ENCODE measurements at places on chromosomes 13 and 19.

GRCh38 chr13:44906230-44906629 lies 83.0 kb downstream of the NUFIP1 start:
- no peak for DNase-seq

GRCh38 chr19:49340069-49340864 lies 5.1 kb downstream of the CD37 start:
- peak; percentile 98 for DNase-seq

GRCh38 chr19:1856698-1857603 lies 6.4 kb downstream of the KLF16 start:
- DNase-seq: peak; percentile 83

- no peak for DNase-seq
Observed at GRCh38 chr13:87052731-87053130, 618.4 kb upstream of the SLITRK5 start.

- DNase-seq: no peak
Observed at GRCh38 chr13:98386637-98387036, 190.3 kb downstream of the STK24 start.

GRCh38 chr19:30364866-30365800 lies 7.1 kb upstream of the ZNF536 start:
- DNase-seq: no peak

DNA sequence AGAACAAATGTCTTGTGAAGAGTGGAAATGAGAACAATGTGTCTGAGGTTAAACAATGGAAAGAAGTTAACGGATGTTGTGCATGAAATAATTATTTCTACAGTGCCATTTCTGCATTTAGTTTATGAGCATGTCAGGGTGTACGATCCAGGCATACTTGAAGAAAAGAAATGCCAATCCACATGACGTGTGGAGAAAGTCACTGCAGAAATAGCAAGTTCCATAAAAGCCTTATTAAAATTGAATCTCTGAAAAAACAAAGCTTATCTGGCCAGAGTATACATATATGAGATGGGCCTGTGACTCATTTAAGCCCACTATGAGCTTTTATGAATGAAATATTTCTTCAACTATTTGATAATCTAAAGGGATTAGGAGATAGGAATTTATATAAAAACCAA lies 426.1 kb downstream of the EFNB2 start:
- no peak for DNase-seq

DNA sequence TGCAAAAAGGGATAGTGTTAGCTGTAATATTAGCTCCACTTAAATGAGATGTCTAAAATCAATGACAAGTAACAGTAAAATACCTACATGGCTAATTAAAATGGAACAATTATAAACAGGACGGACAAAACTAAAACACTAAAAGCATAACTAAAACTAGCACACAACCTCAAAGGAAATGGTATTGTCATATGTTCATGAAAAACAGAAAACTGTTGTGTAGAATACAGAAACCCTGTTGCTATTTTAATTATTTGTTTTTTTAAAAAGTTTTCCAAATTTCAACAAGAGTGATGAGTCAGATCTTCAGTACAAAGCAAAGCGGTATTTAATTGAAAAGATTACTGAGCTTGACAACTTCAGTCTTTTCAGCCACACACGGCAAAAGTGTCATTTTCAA lies 4.2 kb downstream of the RCBTB2 start:
- no peak for DNase-seq

DNA sequence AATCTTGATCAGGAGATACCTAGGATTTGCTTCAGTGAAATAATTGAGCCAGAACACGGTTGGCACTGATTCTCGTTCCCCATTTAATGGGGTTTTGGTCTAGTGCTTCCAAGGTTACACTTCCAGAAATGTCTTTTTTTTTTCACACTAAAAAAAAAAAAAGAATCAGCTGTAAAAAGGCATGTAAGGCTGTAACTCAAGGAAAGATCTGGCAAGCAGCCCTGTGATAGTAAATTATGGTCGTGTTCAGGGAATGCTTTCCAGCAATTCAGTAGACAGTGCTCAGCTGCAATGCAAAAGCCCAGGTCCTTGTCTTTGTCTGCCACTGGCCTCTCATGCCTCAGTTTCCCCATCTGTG lies 27.2 kb upstream of the NDUFS7 start:
- no peak for DNase-seq

- no peak for DNase-seq
Observed at GRCh38 chr13:103908911-103909310, 842.7 kb upstream of the SLC10A2 start.

GRCh38 chr19:16618248-16618647 lies 9.8 kb downstream of the MED26 start:
- peak; percentile 58 for DNase-seq

DNA sequence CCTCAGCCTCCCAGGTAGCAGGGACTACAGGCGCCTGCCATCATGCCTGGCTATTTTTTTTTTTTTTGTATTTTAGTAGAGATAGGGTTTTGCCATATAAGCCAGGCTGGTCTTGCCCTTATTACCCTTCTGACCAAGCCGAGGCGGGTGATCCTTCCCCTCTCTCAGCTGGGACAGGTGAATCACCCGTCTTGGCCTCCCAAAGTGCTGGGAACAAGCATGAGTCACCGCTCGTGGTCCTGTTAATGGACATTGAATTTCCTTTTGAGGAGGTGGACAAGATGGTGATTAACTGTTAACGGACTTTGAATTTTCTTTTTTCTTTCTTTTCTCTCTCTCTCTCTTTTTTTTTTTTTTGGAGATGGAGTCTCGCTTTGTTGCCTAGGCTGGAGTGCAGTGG lies 10.6 kb downstream of the CD70 start:
- DNase-seq: no peak

DNA sequence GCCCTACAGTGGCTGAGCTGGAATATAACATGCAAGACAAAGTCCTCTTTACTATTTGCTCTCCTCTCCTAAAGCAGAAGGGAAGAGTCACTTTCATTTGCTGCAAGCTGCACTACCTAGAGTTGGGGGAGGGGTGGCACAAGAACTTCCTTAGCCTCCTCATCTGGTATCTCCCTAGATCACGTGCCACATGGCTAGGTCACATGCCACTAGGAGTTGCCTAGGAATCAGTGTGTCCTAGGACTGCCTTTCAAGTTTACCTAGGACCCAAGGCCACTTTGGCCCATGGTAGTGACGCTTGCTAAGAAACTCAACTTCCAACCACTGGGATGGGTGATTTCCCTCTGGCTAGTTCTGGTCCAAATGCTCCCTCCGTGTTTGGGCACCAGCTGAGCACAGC lies 625.2 kb downstream of the DIAPH3 start:
- DNase-seq: no peak

DNA sequence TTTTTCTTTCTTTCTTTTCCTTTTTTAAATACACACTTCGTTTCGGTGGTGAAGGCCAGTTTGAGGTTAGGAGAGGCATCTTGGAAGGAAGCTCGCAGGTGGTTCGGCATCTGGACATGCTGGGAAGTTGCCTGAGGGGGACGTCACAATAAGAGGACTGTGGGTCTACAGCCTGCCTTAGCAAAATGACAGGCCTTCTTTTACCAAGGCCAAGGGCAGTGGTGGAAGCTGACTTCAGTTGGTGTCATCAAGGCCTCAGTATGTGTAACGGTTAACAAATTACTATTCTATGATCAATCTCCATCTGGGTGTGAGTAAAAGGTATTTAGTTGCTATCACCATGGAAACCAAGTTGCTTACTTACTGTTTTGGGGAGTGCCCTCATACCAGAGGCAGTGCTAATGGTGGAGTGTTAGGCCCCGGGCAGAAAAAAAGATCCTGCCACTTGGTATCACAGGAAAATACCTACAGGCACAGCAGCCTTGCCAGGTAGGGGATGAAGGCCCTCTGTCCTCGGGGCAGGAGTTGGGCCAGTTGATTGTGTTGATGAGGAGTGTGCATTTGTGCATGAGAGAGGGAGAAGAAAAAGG lies 10.3 kb downstream of the ACTN4 start:
- DNase-seq: no peak

DNA sequence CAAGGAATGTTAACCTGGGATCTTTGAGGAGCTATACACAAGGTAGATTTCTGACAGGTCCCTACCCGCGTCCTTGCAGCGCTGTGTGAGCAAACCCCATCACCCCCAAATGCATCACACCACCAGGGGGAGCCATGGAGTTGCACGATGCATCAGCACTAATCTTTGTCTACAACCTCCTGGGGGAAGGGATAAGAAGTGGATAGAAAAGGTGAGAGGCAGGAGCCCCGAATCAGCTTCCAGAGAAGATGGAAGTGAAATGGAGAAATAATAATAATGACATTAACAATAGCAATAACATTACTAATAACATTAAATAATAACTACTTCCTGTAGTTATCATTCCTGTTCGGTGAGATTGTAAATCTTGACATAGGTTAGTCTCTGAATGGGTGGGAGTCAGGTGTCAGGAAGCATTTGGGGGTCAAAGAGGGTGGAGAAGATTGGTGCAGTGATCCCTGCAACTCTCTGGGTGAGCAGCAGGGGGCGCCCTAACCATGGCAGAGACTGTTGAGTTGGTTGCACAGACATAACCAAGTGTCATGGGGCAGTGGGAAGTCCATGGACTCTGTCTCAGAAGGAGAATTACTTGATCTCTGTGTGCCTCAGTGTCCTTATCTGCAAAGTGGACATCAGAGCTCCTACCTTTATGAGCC lies 16.5 kb downstream of the SIGLEC7 start:
- peak; percentile 73 for DNase-seq

- peak; percentile 47 for DNase-seq
Observed at GRCh38 chr19:28436320-28436719, 776.6 kb downstream of the UQCRFS1 start.

GRCh38 chr13:95243207-95243606 lies 58.0 kb downstream of the ABCC4 start:
- no peak for DNase-seq

- DNase-seq: no peak
Observed at GRCh38 chr19:11814700-11815035, 595 bp downstream of the ZNF440 start.

GRCh38 chr13:21917086-21918015 lies 246.5 kb downstream of the FGF9 start:
- DNase-seq: no peak

DNA sequence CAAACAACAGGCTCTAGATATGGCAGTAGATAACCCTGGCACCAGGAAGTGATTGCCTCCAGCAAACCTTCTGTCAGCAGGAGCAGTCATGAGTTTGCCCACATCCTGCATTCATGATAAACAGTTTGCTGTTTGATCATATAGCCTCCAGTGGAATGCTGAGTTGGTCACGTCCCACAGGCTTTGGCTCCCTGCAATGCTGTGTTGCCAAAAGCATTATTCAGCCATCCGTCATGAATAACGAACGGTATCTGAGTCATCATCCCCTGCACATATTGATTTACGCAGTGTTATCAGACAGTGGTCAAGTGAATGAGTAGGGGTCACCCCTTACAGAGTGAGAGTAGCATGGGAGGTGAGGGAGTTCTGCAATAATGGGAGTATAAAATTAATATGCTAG lies 21.9 kb upstream of the ZNF432 start:
- no peak for DNase-seq

GRCh38 chr13:23469951-23470421 lies 36.5 kb upstream of the SACS start:
- no peak for DNase-seq

- DNase-seq: no peak
Observed at GRCh38 chr13:109385242-109385560, 401.2 kb downstream of the IRS2 start.

GRCh38 chr13:30826911-30827577 lies 79.0 kb upstream of the MEDAG start:
- no peak for DNase-seq

GRCh38 chr13:43767341-43767931 lies 19.3 kb downstream of the ENOX1 start:
- no peak for DNase-seq

GRCh38 chr19:532561-533363 lies 1.2 kb downstream of the CDC34 start:
- peak; percentile 85 for DNase-seq

DNA sequence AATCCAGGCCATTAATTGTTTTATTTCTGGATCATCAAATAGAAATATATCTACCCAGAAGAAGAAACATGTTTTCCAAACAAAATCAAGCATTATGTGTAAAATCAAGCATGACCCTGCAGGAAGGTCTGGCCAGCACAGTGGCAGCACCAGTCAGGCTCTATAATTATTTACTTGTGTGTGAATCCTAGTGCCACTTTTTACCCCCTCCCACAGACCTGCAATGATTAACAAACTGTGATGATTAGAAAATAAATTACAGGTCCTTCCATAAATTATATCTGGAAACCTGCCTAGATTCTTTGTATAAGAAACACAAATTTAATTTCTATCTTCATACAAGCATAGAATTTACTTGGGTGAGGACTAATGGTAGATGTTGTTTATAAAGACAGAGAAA lies 186.1 kb downstream of the GPC6 start:
- no peak for DNase-seq

DNA sequence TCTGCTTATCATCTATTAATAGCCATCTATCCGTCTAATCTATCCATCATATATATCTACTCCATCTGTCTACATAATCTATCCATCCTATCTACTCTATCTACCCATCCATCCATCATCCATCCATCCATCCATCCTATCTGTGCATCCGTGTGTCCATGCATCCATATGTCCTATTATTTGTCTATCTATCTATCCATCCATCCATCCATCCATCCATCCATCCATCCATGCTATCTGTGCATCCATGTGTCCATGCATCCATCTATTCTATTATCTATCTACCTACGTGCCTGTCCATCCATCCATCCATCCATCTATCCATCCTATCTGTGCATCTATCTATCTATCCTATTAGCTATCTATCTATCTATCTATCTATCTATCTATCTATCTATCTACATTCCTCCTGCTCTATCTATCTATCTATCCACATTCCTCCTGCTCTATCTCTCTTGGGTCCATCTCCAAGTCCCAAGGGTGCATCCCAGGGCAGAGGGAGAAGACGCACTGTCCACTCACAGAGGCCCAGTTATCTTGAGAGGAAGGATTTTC lies 1.9 kb downstream of the CYP4F2 start:
- DNase-seq: no peak

DNA sequence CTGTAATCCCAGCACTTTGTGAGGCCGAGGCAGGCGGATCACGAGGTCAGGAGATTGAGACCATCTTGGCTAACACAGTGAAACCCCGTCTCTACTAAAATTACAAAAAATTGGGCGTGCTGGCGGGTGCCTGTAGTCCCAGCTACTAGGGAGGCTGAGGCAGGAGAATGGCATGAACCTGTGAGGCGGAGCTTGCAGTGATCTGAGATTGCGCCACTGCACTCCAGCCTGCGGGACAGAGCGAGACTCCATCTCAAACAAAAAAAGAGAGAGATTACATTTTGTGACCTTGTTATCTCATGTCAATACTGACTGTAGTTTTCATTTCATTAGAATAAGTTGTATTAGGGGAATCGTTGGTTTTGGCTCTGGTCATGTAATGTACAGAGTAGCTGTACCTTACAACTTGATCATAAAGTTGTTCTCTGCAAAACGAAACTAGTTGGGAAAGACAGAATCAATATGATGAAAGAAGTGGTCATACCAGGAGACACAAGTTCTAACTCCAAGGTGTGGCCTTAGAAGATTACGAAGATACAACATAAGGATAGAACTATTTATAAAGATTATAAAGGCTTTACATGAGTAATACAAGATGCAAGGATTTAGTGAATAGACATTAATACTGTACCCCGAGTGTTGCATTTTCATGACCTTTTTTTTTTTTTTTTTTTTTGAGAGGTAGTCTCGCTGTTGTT lies 15.3 kb downstream of the TMEM38A start:
- no peak for DNase-seq

- DNase-seq: peak; percentile 51
Observed at GRCh38 chr13:91355826-91356710, 8.6 kb downstream of the MIR17HG start.

Measured in NAMALWA (cell line).